Liver (tissue), 10 donors: ENCODE measurements at places on chromosomes 3 and 15.

DNA sequence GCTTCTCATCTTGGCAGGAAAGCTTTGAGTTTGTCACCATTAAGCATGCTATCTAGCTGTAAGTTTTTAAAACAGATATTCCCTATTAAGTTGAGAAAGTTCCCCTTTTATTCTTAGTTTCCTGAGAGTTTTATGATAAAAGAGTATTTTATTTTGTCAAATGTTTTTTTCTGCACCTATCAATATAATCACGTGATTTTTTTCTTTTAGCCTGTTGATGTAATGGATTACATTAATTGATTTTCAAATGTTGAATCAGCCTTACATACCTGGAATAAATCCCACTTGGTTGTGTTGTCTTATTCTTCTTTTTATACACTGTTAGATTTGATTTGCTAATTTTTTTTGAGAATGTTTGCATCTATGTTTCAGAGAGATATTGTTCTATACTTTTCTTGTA, 179.5 kb downstream of the ZNF621 start:
- no peak overlapping the region for H3K27ac ChIP-seq
- no peaks in the 10 kb centered on the region for H3K36me3 ChIP-seq
- H3K27me3 ChIP-seq, result no peaks in the 10 kb centered on the region
- no peak for DNase-seq
- H3K4me1 ChIP-seq, result no peaks in the 10 kb centered on the region

DNA sequence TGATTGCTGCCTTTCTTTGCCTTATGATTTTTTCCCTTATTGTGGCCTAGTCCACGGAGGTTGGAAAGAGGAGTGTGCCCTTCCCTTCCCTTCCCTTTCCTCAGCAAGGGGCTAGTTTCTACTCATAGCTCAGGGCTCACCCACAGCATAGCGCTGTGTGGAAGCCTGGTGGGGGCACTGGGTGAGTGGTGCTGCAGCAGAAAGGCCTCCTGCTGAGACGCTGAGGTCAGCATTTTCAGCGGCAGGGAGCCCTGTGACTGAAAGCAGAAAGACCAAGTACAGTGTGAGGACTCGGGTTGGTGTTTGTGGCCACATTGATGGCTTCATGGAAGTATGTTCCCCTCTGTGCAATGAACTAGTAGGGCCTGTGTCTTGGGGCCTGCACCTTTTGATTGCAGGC, 21.9 kb downstream of the CACNA1D start:
- H3K27me3 ChIP-seq, result no peaks in the 10 kb centered on the region
- H3K36me3 ChIP-seq, result no peaks in the 10 kb centered on the region
- no peak for DNase-seq
- H3K27ac ChIP-seq, result no peak overlapping the region

DNA sequence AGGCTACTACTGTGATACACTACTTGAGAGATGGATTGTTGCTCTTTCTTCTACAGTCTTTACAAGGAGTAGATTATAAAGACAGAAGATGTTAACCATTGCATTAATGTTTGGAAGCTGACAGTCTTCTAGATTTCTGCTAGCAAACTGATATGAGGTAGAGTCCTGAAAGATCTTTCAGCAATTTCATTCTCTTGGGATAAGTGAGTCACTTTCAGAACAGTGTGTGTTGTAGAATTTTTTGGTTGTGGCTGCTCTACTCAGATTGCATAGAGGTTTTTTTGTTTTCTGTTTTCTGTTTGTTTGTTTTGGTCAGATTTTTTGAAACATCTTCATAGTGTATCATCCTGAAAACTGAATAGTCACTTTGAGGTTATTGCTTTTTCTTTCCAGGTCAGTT, 17.1 kb downstream of the TNFSF10 start:
- peaks cover 2% of the 10 kb centered on the region for H3K4me1 ChIP-seq
- no peak for DNase-seq

DNA sequence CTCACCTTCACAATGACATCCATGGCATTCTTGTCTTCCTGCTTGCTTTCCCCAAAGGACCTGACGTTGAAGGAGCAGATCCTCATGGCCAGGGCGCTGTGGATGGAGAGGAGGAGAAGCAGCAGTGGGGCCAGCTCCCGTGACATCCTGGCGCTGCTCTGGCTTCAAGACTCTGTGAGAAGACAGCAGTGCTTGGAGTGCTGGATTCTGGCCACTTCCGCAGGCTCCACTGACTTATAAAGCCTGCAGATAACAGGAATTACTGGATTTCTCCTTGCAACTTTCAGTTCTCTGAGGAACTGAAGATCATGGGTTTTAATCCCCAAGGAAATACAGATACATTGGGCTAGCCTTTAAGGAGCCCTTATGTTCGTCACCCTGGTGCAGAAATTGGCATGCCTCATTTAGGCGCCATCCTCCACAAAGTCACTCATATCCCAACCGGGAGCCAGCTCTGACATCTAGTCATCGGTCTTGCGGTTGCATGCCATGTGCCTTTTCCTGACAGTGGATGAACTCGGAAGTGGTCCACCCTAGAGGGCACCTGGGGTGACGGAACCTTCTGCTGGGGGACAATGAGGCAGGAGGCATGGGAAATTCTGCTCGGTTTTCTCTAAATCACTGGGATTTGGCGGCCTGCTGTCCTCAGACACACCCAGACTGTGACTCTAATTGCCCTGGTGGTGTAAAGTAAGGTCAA, at the start of gene DNASE1L3:
TSS of gene DNASE1L3 (minus strand) at position 212 of the 700 bp plus-strand sequence. CDS start at position 146, 66 bp downstream.
- no peak for DNase-seq
- H3K27me3 ChIP-seq, result no peaks in the 10 kb centered on the region
- H3K4me1 ChIP-seq, result peaks cover 21% of the 10 kb centered on the region
- no peaks in the 10 kb centered on the region for H3K36me3 ChIP-seq
- peak within 1 kb of the TSS; percentile 30 for H3K4me3 ChIP-seq

GRCh38 chr15:40358471-40359353, 693 bp downstream of the DISP2 start:
- no peak for DNase-seq
- no peaks in the 10 kb centered on the region for H3K27me3 ChIP-seq
- H3K4me1 ChIP-seq, result peaks cover 14% of the 10 kb centered on the region
- H3K27ac ChIP-seq, result no peak overlapping the region
